Vagina (tissue), 2 donors: ENCODE measurements at places on chromosomes 16 and 17.

- DNase-seq: no peak
Observed at GRCh38 chr17:19904412-19904811, 36.7 kb upstream of the ULK2 start.

GRCh38 chr17:83136156-83136555 lies 56.7 kb downstream of the METRNL start:
- no peak for DNase-seq

DNA sequence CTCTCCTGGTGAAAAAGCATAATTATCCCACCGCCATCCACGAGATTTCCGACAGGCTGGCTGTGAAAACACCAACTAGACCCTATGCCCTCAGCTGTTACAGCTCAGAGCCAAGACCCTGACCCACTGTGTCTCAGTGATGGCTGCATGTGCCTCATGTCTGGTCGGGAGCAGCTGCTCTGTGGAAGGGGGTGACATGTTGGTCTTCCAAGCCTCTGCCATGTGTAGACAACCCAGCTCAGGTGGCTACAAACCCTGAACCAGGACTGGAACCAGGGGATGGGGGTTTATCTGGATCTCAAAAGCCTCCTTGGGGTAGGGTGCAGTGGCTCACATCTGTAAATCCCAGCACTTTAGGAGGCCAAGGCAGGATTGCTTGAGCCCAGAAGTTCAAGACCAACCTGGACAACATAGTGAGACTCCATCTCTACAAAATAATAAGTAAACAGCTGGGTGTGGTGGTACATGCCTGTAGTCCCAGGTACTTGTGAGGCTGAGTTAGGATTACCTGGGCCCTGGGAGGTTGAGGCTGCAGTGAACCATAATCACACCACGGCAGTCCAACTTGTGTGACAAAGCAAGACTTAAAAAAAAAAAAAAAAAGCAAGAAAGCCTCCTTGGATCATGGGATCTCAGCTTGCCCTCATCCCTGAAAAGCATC lies 220.3 kb downstream of the CPPED1 start:
- no peak for DNase-seq

GRCh38 chr17:10060526-10060925 lies 137.9 kb downstream of the GAS7 start:
- DNase-seq: no peak
